CD4-positive, alpha-beta memory T cell (primary cell): ENCODE measurements at places on chromosomes 12 and 14.

- DNase-seq: no peak
Observed at GRCh38 chr12:75271576-75271975, 58.5 kb downstream of the CAPS2 start.

DNA sequence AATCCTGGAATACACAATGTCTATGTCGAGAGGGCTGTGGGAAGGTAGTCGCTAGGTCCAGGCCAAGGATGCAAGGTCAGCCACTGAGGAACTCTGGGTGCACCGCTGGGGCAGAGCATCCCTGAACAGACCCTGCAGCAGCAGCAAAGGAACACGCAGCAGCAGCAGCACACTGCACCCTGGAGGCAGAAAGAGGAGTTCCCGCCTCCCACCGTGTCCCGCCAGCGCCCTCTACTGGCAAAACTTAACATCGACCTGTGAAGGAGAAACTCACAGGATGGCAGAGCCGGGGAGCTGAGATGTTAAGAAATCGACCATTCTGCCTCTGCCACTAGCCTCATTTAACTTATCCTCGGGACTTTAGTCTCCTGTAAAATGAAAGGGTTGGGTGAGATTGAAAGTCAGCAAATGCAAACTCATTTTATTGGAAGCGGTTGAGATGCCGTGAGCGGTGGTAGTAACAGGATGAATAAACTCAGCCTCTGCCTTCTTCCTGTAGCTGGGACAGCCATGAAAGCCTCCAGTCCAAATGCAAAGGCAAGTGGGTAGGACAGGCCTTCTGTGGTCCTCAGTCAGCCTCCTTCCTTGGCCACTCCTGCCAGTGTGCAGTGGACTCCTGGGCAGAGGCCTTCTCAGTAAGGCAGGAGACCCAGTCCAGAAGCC, 45.6 kb downstream of the STAB2 start:
- peak; percentile 3 for DNase-seq

DNA sequence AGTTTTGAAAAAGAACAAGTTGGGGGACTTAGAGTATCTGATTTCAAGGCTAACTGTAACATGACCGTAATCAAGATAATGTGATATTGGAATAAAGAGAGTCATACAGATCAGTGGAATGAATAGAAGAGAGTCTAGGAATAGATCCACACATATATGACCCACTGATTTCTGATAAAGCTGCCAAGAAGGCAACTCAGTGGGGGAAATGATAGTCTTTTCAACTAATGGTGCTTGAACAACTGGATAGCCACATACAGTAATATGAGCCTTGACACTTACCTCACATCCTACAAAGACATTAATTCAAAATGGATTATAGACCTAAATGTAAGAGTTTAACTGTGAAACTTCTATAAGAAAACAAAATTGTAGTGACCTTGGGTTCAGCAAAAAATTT, 3.8 kb downstream of the PRKCH start:
- no peak for DNase-seq

GRCh38 chr12:70032076-70032475, 207.0 kb downstream of the MYRFL start:
- no peak for DNase-seq

GRCh38 chr14:90060965-90061684, 669 bp upstream of the KCNK13 start:
- no peak for DNase-seq

- DNase-seq: no peak
Observed at GRCh38 chr12:27426743-27427487, 19.6 kb upstream of the SMCO2 start.

DNA sequence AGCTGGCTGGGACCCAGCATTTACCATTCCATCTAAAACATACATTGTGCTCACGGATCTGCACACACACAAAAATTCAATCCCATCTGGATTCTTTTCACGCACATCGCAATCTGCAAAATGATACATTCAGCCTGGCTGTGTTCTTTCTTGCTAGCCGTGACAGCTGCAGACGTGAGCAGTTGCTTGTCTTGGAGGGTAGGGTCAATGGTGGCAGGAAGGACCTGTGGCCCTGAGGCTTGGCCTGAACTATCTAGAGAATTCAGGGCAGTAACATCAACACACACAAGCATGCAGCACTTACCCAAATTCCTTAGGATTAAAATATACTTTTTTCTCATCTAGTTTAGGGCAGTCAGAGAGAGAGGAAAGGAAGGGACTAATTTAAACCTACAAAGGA, 72.0 kb downstream of the DICER1 start:
- DNase-seq: no peak
